Smooth muscle cell of bladder (primary cell): ENCODE measurements at places on chromosomes 1 and 21. TPM values are rescaled to one million over a fixed set of nuclear protein-coding genes. Genes with fewer than 3 reads are reported as not detected.

The CD53 gene
- not detected in 2 replicates for total RNA-seq

The IL19 gene
- 0.28 TPM in 1 of 2 replicates, not detected in the other for total RNA-seq

The NUDT4B gene
- 13.7 and 17.1 TPM in 2 replicates for total RNA-seq

The FCAMR gene
- total RNA-seq, result not detected in 2 replicates

The DMRTA2 gene
- total RNA-seq, result 0.09 and 0.14 TPM in 2 replicates

The TEDDM1 gene
- total RNA-seq, result not detected in 2 replicates

The DNM3 gene
- total RNA-seq, result 0.46 and 0.71 TPM in 2 replicates

The FCRL2 gene
- not detected in 2 replicates for total RNA-seq

The ATP5IF1 gene
- total RNA-seq, result 181 and 203 TPM in 2 replicates

The IFT25 gene
- 16.5 and 23.8 TPM in 2 replicates for total RNA-seq
